ENCODE measurements at places on chromosomes 3 and 15.

DNA sequence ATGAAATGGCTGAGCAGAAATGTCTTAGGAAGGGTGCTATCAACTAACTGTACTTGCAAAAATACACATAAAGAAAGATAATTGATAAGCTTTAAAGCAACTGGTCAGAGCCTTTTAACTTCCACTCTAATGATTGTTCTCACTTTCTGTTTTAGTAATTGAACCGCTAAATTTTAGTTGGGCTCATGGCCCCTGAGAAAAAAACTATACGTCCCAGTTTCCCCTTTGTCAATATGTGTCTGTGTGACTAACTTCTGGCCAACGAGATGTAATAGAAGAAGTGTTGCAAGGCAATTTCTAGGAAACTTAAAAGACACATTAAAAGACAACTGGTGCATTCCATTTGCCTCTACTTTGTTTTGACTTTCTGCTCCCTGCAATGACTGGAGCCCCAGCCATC, 223.9 kb downstream of the NR1D2 start:
- no peak for DNase-seq

DNA sequence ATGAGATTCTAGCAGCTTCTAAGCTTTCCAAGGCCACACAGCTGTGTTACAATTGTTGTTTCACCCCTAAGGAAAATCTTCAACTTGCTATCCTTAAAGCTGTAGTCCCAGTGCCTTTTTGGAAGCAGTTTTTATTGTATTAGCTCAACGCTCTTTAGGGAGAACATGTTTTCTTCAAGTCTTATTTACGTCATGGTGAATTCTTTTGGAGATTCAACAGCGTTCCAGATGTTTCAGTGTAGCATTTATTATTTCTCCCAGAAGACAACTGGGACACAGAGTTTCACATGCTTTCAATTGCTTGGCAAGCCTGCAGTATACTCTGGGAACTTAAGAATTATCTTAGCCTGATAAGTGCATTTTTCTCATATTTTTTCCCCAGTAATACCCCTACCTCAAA, 888.3 kb downstream of the PLOD2 start:
- no peak for DNase-seq

- no peak for DNase-seq
Measured at GRCh38 chr3:35484929-35485530, 154.3 kb upstream of the ARPP21 start.

DNA sequence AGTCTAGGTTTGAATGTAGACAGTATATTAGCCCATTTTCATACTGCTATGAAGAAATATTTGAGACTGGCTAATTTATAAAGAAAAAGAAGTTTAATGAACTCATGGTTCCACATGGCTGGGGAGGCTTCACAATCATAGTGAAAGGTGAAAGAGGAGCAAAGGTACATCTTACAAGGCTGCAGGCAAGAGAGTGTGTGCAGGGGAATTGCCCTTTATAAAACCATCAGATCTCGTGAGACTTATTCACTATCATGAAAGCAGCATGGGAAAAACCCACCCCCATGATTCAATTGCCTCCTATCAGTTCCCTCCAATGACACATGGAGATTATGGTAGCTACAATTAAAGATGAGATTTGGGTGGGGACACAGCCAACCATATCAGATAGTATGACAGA, 440.1 kb upstream of the ARHGEF26 start:
- DNase-seq, result no peak

GRCh38 chr15:60875681-60876080, 353.4 kb downstream of the RORA start:
- no peak for DNase-seq

DNA sequence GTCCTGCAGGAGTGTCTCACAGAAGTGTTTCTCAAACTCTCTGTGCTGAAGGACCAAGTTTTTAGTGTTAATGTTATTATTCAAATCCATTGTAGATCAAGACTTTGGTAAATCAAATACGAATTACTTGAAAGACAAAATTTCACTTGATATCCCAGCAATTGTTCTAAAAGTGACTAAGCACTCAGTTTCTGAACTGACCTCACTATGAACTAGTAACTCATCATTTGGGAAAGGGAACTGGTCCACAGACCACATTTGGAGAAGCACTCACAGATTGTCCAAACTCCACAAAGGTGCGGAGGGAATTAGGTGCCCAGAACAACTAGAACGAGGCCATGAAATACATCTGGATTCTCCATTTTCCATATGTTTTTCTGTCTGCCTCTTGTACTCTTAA, 25.6 kb downstream of the FAM43A start:
- no peak for DNase-seq

DNA sequence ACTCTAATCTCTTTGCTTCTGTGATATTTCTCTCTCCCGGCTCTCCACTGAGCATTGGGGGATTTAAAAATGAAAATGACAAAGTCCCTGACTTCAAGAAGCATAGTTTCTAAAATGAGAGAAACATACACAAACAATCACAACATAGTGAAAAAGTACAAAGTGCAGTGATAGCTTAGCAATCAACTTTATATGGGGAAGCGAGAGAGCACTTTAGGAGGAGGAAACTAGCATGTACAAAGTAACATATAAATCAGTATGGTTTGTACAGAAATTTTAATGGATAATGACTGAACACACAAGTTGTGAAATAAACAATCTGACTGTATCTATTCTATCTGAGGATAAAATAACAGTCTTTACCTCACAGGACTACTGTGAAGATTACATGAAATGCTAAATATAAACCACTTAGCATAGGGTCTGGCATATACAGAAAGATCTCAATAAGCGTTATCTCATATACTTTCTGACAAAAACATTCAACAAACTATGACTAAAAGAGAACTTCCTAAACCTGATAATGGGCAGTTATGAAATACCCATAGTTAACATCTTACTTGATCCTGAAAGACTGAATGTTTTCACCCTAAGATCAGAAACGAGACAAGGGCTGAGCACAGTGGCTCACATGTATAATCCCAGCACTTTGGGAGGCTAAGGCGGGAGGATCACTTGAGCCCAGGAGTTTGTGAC, 61.2 kb downstream of the PEAK1 start:
- no peak for DNase-seq

DNA sequence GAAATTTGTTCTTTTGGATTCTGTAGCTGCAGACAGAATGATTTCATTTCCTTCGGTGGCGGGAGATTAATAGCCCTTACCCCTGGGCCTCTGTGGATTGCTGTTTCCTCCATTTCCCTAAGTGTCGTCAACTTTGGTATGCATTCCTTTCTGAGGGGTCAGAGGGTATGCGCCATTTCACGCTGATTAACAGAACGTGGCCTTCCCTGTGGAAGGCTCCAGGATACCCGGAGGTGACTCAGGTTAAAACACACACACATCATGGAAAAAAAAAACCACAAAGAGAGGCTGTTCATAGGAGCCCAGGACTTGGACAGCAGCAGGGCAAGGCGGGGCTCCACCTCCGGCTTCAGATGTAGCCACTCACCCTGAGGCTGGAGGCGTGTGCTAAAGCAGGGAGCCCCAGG, 51.9 kb downstream of the EPHB1 start:
- peak; percentile 89 for DNase-seq

GRCh38 chr15:22263738-22264137, 183.4 kb downstream of the OR4M2 start:
- no peak for DNase-seq

DNA sequence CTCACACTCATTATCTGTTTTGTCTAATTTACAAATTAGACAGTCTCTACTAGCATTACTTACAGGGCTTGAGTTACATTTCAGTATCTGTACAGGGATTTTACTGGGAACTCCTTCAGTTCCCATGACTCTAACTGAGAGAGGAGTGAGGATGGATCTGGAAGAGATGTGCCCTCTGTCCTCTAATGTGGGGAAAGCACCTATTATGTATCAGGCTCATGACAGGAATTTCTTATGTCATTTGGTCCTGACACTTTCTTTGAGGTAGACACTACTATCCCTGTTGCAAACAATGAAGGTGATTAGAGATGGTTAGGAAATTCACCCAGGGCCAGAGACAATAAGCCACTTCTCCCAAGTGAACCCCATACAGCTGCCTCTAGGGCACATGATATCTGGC, 10.9 kb upstream of the NCKIPSD start:
- DNase-seq, result no peak

- no peak for DNase-seq
Measured at GRCh38 chr3:2643606-2644005, 466.6 kb downstream of the IL5RA start.

DNA sequence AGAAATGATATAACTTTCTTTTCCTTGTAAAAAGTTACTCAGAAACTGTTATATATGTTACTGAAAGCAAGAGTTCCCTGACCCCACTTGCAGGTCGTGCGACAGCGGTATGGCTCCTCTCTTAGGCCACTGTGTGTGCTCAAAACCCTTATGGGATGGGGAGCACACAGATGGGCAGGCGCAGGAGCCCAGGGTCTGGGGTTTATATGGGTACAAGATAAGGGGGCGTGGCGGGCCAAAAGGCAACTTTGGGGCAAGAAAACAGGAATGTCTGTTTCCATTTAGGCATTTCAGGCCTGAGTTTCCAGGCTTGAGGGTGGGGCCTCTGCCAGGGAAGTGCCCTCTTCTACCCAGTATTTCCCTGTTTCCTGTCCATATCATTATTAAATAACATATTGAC, 736.5 kb downstream of the VGLL3 start:
- no peak for DNase-seq

DNA sequence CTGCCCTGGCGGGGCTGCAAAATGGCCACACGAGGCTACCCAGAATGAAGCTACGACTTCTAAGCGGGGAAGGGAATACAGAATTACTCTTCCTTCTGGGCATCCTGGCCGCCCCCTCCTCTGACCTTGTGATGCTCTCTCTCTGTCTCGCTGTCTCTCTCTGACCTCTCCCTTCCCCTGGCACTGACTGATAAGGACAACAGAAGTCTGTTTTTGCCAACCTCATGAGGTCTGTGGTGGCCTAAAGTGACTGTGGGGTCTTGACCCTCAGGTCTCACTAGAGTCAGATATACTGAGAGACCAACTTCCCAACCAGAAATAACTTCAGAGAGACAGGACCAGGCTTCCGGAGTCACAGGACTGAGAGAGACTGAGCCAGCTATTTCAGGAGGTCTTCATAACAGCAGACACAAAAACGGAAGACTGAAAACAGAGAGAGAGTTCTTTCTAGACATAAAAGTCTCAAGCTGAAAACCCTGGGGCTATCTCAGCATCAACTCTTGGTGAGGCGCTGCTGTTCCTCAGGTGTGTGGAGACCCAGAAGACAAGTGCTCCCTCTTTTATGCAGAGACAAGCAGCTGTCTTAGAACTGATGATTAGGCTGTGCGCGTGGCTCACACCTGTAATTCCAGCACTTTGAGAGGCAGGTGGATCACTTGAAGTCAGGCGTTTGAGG, 38.2 kb upstream of the CFAP161 start:
- DNase-seq, result no peak

DNA sequence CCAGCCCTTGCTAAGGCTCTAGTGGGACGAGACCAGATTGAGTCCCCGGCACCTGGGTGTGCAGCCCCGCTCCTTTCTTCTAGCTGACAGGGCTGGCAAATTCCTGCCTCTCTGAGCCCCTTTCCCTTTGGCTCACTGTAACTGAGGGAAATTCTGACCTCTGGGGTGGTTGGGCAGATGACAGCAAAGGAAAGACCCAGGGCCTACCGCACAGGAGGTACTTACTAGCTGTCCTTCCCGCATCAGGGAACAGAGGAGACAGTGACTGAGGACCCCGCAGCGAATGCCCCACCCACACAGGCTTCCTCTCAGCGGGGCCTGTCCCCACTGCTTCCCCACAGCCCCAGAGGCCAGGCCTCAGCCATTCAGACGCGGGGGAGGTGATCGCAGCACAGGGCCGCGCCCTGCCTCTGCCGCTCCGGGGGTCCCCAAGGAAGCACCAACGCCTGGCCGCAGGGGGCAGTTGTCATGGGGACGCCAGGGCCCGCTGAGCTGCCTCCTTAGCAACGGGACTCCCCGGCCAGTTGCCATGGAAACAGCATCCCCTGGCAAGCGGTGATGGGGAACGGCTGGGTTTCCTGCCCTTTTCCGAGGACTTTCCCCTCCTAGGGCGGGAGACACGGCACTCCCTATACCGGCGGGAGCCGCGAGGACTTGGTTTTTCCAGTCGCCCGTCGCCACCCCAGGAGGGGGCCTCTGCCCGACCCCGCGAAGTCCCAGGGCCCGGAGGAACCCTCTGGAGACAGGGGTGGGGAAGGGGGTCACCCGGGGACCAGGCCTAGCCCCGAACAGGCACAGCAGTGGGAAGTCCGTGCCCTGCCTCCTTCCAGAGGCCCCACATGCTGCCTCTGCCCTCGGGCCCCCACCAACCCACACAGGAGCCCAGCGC, 50.1 kb downstream of the HCN4 start:
- DNase-seq, result no peak

DNA sequence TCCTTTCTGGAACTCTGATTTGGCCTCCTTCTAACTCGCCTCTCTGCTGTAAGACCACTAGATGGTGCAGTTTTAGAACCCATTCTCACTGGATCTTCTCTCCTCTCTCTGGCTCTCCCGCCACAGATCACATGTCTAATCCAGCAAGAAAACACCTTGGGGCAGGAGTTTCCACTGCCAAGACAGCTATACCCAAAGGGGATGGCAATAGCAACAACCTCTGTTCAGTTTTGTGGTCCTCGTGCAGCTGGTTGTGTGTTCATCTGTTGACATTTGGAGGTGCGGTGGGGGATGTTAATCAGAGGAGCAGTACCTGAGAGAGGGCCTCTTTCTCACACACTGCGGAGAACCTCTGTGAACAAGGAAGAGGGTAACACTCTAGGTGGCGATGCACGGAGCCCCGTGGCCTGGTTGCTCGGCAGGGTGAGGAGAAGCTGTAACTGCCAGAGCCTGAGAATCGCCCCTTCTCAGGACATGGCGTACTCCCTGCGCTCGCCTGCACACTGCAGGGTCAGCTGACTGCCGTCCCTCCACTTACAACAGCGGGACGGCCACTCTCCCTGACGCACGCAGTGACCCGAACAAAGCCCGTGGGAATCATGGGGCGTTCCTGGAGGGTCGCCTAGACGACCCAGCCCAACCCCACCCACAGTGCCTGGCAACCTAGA, at the start of gene TEX55:
TSS of gene TEX55 (plus strand) at position 666 of the 668 bp plus-strand sequence. CDS start 25 bp downstream, outside the sequence.
- peak; percentile 83 for DNase-seq

GRCh38 chr3:131250466-131250865, 131.1 kb upstream of the NUDT16 start:
- DNase-seq, result no peak

GRCh38 chr15:99279290-99279689, 28.0 kb downstream of the LRRC28 start:
- DNase-seq, result no peak

DNA sequence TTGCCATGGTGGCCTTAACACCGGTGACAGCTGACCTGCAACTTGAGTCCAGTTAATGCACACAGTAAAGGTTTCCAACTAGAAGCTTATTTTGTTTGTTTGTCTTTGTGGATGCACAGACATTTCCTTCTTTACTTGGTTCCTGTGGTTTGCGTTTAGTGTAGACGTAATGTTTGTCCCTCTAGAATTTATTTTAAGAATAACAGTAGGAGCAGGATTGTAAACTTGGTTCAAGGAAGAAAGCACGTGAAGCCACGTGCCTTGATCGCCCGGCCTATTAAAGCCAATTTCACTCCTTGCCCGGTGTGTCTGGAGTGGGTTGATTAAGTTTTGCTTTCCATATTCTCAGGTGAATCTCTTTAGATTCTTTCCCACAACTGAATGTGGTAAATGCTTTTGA, 263.2 kb upstream of the C2CD4B start:
- DNase-seq, result no peak
